Panc1 (cell line): ENCODE measurements at places on chromosomes 5 and 9. TPM values are rescaled to one million over a fixed set of nuclear protein-coding genes. Genes with fewer than 3 reads are reported as not detected.

Gene PTAR1
- 26.0 TPM for total RNA-seq

Gene NME5
- 1.7 TPM for total RNA-seq

Gene SLC6A3
- total RNA-seq: 0.05 TPM

Gene ACER2
- total RNA-seq: 1.3 TPM

DNA sequence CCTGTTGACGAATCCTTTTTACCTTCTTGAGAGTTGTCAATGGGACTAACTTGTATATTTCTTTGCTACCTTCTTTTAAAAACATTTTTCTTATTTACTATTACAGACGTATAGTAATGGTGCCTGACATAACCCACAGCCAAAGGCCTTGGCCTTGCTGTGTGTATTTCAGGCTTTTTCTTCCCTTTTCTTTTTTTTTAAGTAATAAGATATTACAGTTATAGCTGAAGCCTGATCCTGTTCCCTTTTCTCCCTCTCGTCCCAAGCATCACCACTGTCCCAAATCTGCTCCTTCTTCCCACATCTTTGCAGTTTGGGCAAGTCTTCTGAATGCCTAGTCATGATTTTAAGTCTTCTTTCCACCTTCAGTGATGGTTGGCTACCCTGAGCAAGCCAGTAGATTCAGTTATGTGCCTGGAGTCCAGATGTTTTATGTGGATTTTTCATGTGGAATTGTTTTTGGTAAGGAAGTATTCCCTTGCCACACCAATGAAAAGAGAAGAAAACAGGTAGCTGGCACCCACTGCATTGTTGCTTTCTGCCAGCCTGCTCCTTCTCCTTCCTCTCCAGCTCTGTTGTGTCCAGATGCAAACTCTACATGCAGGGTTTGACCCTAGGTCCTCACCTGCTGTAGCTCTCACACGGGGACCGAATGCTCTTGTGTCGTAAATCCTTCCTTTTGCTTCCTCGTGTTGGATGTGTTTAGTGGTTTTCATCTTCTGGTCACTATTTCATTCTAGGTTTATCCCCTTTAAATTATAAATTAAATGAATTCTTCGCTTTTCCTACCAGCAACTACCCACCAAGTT lies 26.5 kb downstream of the ABL1 start:
- H3K36me3 ChIP-seq: no peaks in the 10 kb centered on the region
- H3K4me3 ChIP-seq: no peak overlapping the region
- H3K27ac ChIP-seq: no peak overlapping the region
- no peaks in the 10 kb centered on the region for H3K27me3 ChIP-seq

- H3K4me1 ChIP-seq: no peaks in the 10 kb centered on the region
- no peaks in the 10 kb centered on the region for H3K27me3 ChIP-seq
- H3K4me3 ChIP-seq: no peak overlapping the region
- no peaks in the 10 kb centered on the region for H3K36me3 ChIP-seq
- DNase-seq: peak; percentile 41
These were observed 16.6 kb upstream of the HEMGN start for GRCh38 chr9:97954550-97954989.

Gene OR2K2
- not detected for total RNA-seq
